Stimulated activated CD4-positive, alpha-beta T cell treated with anti-CD3 and anti-CD28 coated beads, Interleukin-4, amount 100 ng/mL, for 24 hours (primary cell): ENCODE measurements at places on chromosomes 7 and 10.

DNA sequence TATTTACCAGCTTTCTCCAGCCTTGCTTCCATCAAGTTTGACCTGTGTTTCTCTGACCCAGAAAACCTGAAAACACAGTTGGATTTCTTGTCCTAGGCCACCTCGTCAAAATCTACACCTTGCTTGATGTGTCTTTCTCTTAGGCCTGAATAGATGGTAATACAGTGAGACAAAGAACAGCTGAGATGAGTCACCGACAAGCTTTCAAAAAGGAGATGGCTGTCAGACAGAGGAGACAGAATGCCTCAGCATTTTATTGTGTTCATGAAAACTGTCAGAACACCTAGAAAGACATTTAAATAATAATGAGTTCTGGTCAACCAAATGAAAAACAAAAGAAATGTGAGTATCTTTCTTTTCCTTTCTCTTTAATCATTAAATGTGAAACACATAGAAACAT, 119.7 kb upstream of the SORCS1 start:
- no peak for DNase-seq

- peak; percentile 37 for DNase-seq
Observed at GRCh38 chr10:84308481-84309304, 19.7 kb upstream of the CCSER2 start.

DNA sequence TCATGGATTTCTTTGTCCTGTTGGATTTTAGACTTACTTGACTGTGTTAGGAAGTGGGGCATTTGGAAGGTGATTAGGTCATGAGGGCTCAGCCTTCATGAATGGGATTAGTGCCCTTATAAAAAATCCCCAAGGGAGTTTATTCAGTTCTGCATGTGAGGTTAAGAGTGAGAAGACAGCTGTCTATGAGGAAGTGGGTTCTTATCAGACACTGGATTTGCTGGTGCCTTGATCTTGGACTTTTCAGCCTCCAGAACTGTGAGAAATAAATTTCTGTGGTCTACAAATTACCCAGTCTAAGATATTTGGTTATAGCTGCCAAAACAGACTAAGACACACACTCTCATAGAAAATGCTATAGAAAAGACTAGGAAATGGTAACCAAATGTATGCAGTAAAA, 724.7 kb upstream of the FZD8 start:
- DNase-seq: no peak

GRCh38 chr10:132460691-132461090, 63.7 kb downstream of the PWWP2B start:
- no peak for DNase-seq

- DNase-seq: no peak
Observed at GRCh38 chr10:72276421-72277339, 3.0 kb downstream of the DDIT4 start.

DNA sequence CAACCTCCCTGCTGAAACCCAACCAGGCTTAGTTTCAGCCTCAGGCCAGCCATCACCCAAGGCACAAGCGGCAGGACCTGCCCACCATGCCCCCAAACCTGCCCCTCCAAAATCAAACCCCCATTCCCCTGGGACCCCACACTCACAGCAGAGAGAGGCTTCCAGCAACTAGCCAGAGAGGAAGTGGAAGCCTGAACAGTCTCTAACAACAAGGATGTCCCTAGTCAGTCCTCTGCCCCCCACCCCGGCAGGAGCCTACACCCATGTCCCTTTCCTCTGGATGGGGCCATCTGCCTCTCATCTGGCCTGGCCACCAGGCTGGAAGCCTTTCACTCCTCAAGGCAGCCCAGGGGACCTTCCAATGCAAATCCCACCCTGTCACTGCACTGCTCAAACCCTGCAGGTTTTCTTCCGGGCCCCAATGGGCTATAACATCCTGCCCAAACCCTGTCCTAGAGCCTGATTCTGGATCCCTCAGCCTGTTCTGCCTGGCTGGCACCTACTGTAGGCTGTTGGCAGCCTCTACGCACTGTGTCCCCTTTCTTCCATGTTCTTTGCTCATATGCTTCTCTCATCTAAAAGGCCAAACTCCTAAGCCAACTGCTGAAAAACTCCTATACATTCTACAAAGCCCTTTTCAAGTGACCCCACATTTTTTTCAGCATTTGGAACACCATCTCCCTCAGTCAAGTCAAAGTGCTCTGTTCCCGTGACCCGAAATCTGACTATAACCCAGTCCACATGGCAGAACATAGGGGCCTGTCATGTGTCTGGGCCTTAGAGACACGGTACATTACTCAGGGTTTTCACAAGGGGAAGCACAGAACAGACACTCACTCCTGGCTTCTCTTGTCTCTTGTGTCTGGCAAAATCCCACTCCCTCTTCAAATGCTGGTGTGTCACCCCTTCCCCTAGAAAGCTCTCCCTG, 253.3 kb downstream of the TNS3 start:
- no peak for DNase-seq

DNA sequence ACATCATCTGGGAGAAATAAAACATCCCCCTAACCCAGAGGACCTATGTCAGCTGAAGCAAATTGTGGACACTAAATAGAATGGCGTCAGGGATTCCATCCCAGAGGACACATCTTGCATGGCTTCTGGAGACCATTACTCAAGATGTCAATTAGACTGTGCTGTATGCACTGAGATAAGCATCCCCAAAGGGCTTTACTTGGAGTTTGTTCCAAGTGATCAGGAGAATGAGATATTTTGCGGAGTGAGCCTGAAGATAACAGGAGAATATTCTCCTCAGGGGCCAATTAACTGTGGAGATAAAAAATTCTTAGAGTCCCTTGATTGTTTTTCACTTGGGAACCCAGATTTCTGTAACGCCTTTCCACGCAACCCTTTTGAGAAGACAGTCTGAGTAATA, 4.5 kb upstream of the OR2AE1 start:
- no peak for DNase-seq

GRCh38 chr10:113493882-113494301, 59.0 kb upstream of the HABP2 start:
- DNase-seq: no peak

GRCh38 chr10:580778-581177, 108.7 kb downstream of the DIP2C start:
- no peak for DNase-seq

- no peak for DNase-seq
Observed at GRCh38 chr7:44724276-44724675, 24.4 kb upstream of the ZMIZ2 start.

GRCh38 chr7:150983893-150984368, 5.8 kb upstream of the KCNH2 start:
- DNase-seq: peak; percentile 47

DNA sequence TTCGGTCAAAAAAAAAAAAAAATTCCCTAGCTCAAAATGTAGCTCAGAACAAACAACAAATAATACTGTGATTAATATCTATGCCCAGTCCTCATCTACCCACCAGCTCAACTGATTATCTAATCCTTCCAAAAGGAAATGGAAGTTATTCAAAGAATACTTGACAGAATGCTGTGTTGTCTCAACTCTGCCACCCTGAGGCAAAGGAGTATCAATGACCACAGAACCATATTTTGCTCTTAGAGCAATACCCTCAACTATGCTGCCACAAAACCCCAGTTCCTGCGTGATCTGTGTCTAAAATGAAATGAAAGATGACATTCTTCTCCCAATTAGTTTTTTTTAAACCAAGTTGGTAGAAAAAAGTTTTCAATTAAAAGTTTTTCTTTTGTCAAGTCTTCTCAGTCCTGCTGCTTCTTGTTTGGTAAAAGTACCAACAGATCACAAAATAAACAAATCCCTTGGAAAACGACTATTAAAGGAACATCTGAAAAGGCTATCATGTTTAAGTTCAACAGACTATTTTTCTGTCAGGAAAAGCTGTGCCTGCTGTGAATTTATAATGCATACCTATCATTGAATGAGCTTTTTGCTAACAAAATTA, 21.6 kb downstream of the RBM28 start:
- no peak for DNase-seq

GRCh38 chr7:4129481-4130122, 552.5 kb upstream of the FOXK1 start:
- no peak for DNase-seq

DNA sequence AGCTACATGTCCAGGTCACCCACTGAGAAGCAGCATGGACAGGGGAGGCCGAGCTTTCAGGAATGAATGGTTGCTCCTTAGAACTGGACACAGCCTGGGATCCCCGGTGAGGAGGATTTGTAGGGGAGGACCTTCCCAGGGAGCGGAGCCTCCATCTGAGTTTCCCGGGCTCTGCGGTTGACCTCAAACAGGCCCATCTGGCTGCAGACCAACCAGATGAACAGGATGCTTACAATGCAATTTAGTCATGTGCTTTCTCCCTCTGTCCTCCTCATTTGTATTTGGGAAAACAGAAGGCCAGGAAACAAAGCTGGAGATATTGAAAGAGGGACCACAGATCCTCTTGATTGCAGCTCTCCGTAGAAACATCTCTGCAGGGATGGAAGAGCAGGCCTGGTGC, 104.8 kb downstream of the EMX2 start:
- no peak for DNase-seq

DNA sequence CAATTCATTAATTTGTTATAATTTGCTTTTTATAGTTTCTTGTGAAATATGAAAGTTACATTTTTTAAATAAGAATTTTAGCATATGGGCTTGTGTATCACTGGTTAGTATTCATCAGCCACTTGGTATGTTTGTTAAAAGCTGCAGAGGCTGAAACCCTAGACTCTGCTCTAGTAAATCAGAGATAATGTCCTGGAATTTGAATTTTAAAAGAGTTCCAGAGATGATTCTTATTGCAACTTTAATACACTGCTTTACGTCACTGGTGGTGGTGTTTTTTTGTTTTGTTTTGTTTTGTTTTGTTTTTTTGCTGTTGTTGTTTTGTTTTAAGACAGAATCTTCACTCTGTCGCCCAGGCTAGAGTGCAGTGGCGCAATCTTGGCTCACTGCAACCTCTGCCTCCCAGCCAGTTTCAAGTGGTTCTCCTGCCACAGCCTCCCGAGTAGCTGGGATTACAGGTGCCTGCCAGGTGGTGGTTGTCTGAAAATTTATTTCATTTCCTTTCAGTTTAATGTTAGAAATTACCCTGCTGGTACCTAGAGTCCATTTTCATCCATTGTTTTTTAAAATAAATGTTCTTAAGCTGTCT, 43.8 kb downstream of the PTPN12 start:
- no peak for DNase-seq

- no peak for DNase-seq
Observed at GRCh38 chr10:97159646-97160305, 26.0 kb downstream of the SLIT1 start.

DNA sequence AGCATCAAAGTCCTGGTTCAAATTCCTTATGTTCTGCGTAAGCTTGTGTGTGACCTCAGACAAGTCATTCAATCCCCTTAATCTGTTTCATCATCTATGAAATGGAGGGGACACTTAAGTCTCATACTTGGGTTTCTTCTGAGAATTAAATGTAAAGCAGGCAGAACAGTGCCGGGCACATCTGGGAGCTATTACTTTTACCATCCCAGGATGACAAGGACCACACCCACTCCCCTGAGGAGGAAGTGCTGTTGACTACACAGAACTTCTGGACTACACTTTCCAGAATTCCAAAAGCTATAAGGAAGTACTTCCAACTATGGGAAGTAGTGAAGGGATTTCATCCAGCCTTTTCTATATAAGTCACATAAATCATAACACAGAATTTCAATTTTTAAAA, 294.9 kb downstream of the IPMK start:
- no peak for DNase-seq
